Esophagus squamous epithelium (tissue), 5 donors: ENCODE measurements at places on chromosomes 11 and 22. TPM values are rescaled to one million over a fixed set of nuclear protein-coding genes. Genes with fewer than 3 reads are reported as not detected.

DNA sequence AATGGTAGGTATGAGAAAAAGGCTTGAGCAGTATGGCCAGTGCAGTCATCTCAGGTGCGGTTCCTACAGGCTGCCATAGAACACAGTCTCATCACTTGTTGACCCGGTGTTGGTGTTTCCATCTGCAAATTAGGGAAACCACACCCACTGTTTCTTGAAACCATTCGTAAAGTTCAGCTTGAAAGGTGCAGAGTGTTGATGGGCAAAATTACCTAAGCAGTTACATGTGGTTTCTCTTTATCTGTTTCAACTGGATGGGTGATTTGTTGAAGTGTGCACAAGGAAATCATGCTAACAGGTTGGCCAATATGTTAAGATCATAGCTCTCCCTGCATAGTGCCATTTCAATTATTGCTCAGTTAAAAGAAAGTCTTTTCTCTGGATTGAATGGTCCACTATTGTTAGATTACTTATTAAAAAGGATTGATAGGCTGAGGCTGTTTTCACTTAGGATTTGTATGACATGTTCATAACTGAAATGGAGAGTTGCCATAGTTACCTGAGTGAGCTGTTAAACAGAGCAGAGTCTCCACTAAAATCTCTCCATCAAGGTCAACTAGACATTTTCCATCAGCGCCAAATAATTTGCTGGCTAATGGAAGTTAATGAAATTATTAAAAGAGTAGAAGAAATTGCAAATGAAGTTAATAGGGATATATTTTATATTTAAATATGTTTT lies 203.1 kb upstream of the MTMR2 start:
- no peak for DNase-seq
- peaks cover 2% of the 10 kb centered on the region for H3K4me1 ChIP-seq
- no peaks in the 10 kb centered on the region for H3K27me3 ChIP-seq
- no peak overlapping the region for H3K4me3 ChIP-seq
- H3K36me3 ChIP-seq = no peaks in the 10 kb centered on the region

GRCh38 chr11:78290293-78291176 lies 101.8 kb downstream of the USP35 start:
- no peak overlapping the region for H3K4me3 ChIP-seq
- no peak for DNase-seq
- H3K27ac ChIP-seq = no peak overlapping the region
- H3K4me1 ChIP-seq = no peaks in the 10 kb centered on the region
- H3K27me3 ChIP-seq = no peaks in the 10 kb centered on the region

- no peaks in the 10 kb centered on the region for H3K36me3 ChIP-seq
- H3K27me3 ChIP-seq = no peaks in the 10 kb centered on the region
- DNase-seq = no peak
- H3K4me1 ChIP-seq = no peaks in the 10 kb centered on the region
Observed at GRCh38 chr11:29159552-29160465, 857.0 kb downstream of the KCNA4 start.

CCDC34 gene
- 10.4 TPM for total RNA-seq

- H3K36me3 ChIP-seq = no peaks in the 10 kb centered on the region
- no peak overlapping the region for H3K4me3 ChIP-seq
- no peak overlapping the region for H3K27ac ChIP-seq
- no peak for DNase-seq
Observed at GRCh38 chr22:19693981-19694670, 20.2 kb upstream of the SEPTIN5 start.

DNA sequence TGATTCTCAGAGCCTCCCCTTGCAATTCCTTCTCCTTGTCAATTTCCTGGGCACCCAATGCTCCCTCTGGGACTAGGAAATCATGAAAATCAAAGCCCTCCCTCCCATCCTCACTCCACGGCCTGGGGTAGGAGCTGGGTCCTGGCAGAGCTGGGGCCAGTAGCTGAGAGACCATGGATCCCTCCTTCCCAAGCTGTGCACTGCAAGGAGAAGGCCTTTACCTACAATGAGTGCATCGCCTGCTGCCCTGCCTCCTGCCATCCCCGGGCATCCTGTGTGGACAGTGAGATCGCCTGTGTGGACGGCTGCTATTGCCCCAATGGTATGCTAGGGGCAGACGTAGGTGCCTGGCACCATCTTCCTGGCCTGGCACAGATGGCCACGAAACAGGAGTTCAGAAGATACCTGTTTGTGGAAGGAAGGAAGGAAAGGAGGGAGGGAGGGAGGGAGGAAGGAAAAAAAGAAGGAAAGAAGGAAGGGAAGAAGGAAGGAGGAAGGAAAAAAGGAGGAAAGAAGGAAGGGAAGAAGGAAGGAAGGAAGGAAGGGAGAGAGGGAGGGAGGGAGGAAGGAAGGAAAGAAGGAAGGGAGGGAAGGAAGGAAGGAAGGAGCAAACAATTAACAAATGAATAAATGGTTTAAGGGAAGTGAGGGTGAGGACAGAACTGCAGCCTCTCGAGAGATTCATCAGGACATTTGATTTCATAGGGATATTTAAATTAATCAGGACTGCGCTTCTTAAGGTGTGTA lies 12.5 kb downstream of the OTOG start:
- peaks cover 27% of the 10 kb centered on the region for H3K27me3 ChIP-seq
- DNase-seq = no peak
- no peak overlapping the region for H3K27ac ChIP-seq

DNA sequence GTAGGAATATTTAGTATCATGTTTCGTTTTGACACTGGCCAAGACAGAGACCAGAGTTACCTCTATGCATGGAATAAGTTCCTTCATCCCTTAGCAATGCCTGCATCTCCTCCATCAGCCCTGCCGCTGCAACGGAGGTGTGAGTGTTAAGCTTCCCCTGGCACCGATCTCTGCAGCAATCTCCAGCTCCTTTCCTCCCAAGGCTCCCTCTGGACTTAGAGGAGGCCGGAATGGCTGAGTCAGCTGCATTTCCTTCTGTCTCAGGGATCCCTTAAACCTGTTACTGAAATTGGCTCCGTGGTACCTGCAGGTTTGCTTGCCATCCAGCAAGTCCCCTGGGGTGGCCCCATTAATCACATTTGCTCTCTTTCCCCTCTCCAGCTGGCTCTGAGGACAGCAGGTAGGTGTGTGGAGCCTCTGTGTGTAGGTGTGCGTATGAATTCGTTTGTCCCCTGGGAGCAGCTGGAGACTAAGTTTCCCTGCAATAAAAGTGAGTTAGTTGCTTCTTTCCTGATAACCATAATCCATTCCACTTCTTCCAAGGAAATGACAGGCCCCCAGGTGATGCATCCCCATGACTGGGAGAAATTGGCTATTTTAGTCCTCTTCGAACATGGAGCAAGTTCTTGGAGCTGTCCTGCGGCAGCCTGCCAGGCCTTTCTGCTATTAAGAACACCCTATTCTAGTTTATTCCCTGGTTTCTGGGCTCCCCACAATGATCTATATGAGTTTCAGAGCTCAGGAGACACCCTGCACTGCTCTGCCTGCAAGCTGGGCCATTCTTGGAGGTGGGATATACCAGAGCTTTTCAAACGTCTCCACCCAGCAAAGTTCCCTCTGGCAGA lies 457.2 kb upstream of the CADM1 start:
- H3K27me3 ChIP-seq = no peaks in the 10 kb centered on the region
- no peak overlapping the region for H3K27ac ChIP-seq
- no peak for DNase-seq
- H3K36me3 ChIP-seq = no peaks in the 10 kb centered on the region

GRCh38 chr11:85643191-85643614 lies 4.6 kb upstream of the TMEM126A start:
- peaks cover 22% of the 10 kb centered on the region for H3K27me3 ChIP-seq
- peaks cover 5% of the 10 kb centered on the region for H3K4me1 ChIP-seq
- H3K27ac ChIP-seq = no peak overlapping the region
- H3K36me3 ChIP-seq = no peaks in the 10 kb centered on the region
- DNase-seq = no peak
